ENCODE measurements at places on chromosomes 12 and 14.

DNA sequence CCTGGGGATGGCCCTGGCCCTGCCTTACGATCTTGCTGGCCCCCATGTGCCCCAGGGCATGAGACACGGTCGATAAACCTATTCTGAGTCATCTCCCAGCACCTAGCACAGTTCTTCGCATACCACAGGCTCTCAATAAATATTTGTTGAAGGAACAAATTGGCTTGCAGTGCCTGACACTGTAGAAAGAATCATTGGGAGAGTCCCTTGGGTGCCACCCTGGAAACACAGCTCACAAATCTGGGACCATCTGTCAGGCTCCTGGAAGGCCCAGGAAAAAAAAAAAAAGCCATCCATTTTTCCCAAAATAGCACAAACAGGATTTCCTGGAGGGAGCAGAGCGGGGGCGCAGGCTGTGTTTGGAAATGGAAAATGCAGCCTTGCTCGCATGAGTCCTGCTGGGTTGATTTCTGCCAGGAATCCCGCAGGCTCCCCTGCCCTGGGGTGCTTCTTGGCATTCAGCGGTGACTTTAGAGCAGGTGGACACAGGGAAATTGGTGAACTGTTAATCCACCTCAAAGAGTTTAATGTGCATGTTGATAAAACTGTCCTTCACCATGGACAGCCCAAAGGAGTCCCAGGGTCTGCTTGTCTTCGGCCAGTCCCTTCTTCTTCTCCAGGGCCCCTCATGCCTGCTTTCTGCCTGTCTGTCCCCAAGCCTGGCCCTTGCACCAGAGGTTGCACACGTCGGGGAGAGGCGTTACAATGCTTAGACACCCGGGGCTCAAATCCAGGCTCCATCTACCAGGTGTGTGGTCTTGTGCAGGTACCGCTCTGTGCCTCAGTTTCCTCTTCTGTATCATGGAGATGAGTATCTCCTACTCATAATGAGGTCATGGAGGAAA, 106.1 kb upstream of the RFLNA start:
- no peak for DNase-seq

DNA sequence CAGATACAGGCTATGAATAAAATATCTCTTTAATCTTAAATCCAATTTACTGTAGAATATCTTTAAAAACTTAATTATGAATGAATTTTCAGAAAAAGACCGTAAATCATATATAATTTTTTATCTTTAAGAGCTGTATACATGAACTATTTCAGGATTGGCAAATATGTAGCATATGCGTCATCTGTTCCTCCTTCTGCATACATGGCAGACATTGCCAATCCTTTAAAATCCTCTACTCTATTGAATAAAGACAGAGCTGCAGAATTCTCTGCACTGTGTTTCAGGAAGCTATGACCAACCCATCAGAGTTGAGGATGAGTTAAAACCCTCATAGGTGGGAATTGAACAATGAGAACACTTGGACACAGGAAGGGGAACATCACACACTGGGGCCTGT, 279.0 kb downstream of the TMEM117 start:
- DNase-seq: no peak

DNA sequence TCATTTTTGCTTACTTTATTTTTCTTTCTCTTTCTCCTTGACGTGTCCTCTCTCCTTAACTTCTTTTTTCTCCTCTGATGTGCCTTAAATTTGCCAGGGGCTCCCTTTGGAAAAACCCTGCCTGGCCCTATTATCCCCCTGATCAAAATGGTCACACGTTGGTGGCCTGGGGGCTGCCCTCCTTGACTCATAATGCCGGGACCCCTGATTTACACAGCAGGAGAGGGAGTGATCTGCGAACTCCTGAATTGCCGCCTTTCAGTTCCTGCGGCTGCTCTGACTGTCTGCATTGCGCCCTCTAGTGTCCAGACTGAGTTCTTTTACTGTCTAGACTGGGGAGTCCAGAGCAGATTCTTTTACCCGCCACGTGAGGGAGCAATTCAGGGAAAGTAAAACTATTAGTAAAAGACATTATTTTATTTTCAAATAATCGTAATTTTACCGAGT, 44.8 kb upstream of the GZMB start:
- peak; percentile 62 for DNase-seq

DNA sequence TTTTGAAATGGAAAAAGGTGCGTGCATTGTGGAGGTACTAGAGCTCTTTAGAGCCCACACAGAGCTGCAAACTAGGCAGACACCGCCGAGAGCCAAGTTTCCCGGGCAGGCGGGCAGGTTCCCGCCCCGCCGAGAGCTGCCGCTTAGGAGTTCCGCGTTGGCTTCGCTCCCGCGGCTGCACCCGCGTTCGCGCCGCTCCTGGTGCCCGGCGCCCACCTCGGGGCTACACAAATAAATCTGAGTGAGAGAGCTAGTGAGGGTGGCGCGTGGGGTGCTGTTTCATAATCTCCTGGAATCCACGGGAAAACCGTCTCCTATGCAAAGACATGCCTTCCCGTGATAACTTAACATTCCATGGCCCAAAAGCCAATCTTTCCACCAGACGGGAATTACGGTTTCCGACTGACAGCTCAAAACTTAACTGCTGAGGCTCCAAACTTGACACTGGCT, 645 bp downstream of the KITLG start:
- no peak for DNase-seq

- no peak for DNase-seq
Observed at GRCh38 chr12:111028830-111029229, 108.5 kb upstream of the MYL2 start.

- no peak for DNase-seq
Observed at GRCh38 chr12:89762498-89763170, 54.0 kb upstream of the ATP2B1 start.

- no peak for DNase-seq
Observed at GRCh38 chr14:33879684-33880286, 71.1 kb downstream of the EGLN3 start.

- no peak for DNase-seq
Observed at GRCh38 chr12:89884952-89885351, 176.3 kb upstream of the ATP2B1 start.

DNA sequence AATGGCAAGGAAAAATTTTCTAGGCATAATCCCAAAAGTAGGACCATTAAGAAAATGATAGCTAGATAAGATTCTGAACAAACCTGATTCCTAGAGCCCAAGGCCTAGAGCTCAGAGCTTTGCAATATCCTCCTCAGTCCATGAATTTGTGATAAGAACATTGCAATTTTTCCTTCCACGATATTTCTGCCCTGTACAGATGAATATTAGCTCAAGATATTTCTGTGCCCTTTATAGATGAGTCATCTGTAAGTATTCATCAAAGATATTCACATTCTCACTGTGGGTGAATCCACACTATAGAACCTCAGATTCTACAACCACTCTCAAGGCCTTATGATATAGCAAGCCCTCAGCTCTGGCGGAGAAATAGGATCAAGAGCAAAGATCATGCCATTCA, 37.5 kb downstream of the EAPP start:
- DNase-seq: no peak

GRCh38 chr12:16688200-16688599, 82.2 kb upstream of the LMO3 start:
- no peak for DNase-seq

GRCh38 chr12:69065775-69066174, 132.8 kb upstream of the CPM start:
- no peak for DNase-seq

Measured in CD8-positive, alpha-beta memory T cell (primary cell).